H9 (cell line): ENCODE measurements at places on chromosomes 5 and 9.

DNA sequence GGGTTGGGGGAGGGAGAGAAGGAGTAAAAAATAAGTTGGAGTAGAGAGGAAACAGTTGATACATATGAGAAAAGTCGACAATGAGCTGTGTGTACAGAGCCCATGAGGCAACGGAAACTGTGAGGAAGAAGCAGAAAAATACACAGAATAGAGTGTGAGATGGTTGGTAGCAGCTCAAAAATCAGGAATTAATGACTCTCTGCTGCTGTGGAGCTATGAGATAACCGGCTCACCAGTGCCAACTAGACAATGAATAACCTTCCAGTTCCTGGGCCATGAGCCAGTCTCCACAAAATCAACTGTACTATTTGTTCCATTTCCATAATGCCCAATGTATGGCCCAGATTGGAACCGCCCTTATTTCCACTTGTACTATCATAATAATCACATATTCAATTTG lies 53.1 kb upstream of the NREP start:
- no peak for DNase-seq

DNA sequence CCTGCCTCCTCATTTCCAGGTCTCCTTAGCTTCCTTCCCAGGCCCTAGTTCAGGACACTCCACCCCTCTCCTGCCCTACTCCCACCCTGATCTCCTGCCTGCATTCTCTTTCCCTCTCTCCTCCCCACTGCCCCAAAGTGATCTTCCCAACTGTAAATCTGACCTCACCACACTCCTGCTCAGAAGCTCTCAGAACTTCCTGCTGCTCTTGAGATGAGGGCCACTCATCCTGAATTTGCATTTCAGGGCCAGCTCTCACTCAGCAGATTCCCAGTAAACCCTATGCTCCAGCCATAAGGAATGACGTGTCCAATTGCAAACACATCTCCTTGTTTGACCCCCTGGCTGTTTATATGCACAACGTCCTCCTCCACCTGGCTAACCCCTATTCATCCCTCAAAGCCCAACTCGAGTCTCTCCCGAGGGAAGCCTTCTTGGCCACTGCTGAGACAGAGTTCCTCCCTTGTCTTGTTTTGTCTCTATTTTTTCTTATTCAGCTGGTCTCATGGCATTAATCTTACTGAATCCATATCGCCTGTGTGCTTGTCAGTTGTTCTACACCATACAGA lies 95.0 kb downstream of the NSG2 start:
- DNase-seq, result no peak

GRCh38 chr9:91589101-91589553 lies 165.5 kb upstream of the NFIL3 start:
- DNase-seq, result no peak

GRCh38 chr9:16102154-16102553 lies 549.3 kb downstream of the CCDC171 start:
- no peak for DNase-seq

DNA sequence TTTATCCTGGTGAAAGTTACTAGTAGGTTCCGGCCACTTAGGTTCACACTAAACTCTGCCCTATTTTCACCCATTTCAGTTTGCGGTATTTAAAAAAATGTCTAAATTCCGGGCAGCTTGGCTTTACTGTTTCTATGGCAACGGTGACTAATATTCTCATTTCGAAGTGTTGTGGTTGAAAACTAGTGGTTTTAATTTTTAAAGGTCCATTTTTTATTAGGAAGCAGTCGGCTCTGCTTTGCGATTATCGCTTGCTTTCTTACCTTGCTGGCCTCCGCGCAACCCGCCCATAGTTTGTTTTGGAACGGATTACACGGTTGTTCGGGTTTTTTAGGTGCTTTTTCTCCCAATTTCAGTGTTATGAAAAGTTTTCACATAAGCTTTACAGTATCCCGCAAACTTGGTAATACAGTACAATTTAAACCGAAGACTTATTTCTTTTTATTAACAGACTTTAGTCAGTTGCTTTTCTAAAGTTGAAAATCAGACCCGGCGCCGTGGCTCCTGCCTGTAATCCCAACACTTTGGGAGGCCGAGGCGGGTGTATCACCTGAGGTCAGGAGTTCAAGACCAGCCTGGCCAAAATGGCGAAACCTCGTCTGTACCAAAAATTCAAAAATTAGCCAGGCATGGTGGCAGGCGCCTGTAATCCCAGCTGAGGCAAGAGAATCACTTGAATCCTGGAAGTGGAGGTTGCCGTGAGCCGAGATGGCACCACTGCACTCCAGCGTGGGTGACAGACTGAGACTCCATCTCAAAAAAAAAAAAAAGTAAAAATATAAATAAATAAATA lies 1.6 kb downstream of the KDM4C start:
- no peak for DNase-seq
